ENCODE measurements at places on chromosomes 5 and 9.

- DNase-seq = no peak
These were observed 230.3 kb downstream of the CRB2 start for GRCh38 chr9:123586275-123586674.

GRCh38 chr5:9529041-9529480 lies 16.8 kb downstream of the SEMA5A start:
- no peak for DNase-seq

GRCh38 chr5:27414099-27414498 lies 375.7 kb upstream of the CDH9 start:
- DNase-seq = no peak

GRCh38 chr9:34588671-34589635 lies 571 bp downstream of the CNTFR start:
- DNase-seq = no peak

GRCh38 chr9:108889649-108890067 lies 27.6 kb downstream of the ACTL7A start:
- peak; percentile 48 for DNase-seq

DNA sequence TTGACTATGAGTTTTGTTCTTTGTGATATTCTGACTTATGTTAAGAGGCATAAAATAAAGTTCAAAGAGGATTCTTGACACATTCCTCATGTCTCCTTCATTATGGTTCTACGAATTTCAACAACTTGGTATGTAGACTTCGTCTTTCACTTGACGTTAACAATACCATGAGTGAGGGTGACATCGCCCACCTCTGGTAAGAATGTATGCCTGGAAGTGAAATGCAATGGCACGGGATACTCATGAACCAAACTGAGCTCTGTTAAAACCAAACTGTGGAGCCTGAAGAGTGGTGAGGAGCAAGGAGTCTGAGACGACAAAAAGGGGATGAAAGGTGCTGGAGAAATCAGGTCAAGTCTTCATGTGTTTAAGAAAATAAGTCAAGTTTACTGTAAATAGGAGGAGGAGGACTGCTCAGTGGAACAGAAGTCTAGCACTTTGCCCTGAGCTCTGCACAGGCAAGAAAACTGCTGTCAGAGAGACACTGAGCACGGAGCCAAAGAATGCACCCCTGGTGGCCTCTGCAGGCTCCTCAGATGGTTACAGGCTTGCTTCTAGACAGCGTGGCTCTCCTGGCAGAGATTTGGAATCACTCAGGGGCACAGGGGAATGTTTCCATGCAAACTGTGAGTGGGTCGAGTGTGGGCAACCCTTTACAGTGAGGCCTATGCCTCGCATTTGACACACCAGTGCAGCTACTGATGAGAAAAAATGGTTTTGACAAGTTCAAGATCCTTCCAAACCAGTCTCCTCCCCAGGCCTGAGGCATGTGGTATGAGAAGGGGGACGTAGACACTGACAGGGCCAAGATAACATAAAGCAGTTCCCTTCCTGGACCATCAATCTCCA lies 470.1 kb downstream of the IRX1 start:
- DNase-seq = no peak

- DNase-seq = no peak
These were observed 4.2 kb upstream of the RASGEF1C start for GRCh38 chr5:180213256-180213600.

GRCh38 chr5:138645778-138646575 lies 70.8 kb upstream of the HSPA9 start:
- DNase-seq = no peak

DNA sequence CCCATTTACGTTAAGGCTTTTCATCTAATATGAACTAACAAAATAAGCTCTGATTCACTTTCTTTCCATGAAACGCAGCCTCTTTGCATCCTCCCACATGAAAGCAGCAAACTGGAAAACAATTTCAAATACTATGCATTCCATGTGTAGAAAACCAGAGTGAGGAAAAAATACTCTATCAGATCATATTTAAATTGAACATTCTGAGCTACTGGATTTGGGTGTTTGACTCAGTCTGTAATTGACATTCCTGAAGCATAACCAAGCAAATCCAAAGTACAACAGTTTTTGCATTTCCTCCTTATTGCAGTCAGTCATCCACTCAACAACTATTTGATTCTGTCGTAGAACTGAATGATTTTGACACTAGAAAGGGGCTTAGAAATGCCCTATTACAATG lies 399.1 kb upstream of the NMUR2 start:
- no peak for DNase-seq

- no peak for DNase-seq
These were observed 19.4 kb downstream of the ERGIC1 start for GRCh38 chr5:172853355-172853975.

DNA sequence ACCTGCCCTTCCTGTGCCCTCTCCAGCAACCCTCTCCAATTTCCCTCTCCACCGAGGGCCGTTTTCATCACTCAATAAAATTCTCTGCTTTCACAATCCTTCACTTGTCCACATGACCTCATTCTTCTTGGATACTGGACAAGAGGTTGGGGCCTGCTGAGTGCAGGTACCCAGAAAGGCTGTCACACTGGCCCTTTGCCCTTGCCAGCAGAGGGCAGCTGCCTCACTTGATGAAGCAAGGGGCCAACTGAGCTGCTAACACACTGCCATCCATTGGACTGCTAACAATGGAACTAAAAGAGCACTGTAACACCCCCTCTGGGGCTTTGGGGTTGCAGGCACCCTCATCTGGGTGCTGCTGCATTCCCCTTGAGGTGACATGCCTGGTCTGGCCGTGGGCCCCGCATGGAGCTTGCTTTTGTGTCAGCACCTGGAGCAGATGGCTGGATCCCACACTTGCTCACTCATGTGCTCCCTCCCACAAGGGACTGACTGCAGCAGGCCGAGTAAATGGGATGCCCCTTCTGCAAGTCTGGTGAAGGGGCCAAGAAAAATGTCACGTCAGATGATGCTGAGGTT lies 308.1 kb upstream of the ADCY2 start:
- DNase-seq = no peak

- no peak for DNase-seq
These were observed 32.5 kb downstream of the RAB14 start for GRCh38 chr9:121169094-121169601.

DNA sequence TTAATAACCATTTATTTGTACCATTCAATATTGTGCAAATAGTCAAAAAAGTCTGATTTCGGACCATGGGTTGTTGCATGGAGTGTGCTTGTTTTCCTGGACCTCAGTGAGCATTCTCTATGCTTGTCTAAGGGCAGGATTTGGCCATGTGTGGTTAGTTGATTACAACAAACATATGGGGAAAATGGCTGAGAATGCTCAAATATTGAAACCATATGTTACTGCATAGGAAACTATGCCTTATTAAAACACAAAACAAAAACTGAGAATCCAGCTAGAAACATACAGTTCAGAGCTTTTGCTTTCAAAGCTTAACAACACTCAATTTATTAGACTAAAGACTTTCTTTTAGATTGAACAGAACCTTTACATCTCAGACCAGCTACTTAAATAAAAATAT lies 928.3 kb downstream of the NR2F1-AS1 start:
- DNase-seq = no peak

GRCh38 chr5:163995206-163995605 lies 489.8 kb downstream of the MAT2B start:
- no peak for DNase-seq

GRCh38 chr9:1208157-1208556 lies 158.0 kb downstream of the DMRT2 start:
- DNase-seq = peak; percentile 27

GRCh38 chr9:7394002-7394774 lies 405.4 kb downstream of the DMAC1 start:
- DNase-seq = peak; percentile 6

GRCh38 chr5:31574772-31575171 lies 42.7 kb downstream of the C5orf22 start:
- no peak for DNase-seq

GRCh38 chr9:134630393-134630790 lies 11.2 kb upstream of the COL5A1 start:
- DNase-seq = no peak

- DNase-seq = peak; percentile 2
These were observed 195.9 kb downstream of the ASTN2 start for GRCh38 chr9:117218951-117219350.

DNA sequence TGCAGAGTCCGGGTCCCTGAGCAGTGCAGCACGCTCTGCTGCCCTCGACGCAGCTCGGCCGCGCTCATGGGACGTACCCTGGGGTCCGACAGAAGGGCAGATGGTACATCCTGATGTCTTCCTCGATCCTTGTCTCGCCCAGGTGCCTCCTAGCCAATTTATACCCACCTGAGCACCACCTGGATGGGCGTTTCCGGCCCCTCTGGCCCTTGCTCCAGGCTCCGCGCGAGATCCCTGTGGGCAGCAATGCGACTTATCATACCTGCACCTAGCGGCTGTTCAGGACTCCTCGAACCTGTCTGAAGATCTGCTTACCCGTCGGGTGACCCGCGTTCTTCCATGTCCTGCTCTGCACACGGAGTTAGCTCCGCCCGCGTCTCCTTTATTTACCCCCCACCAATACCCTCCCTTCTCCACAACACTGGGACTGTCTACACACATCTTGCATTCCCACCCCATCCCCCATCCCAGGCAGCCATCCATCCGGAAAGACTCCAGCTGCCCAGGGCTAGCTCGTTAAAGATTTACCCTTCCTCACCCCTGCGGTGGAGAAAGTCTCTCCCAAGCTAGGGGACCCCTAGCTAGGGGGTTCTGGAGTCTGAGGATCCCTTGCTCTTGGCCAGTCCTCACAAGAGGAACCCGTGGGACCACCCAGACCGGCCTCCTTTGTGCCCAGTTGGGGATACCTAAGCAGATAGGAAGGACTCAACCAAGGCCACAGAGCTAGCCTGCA lies at the start of gene KIF12:
Gene KIF12, minus strand, starts transcription at position 357 of the 733 bp plus-strand sequence. Its CDS starts 16 bp downstream, at position 341.
- DNase-seq = no peak

DNA sequence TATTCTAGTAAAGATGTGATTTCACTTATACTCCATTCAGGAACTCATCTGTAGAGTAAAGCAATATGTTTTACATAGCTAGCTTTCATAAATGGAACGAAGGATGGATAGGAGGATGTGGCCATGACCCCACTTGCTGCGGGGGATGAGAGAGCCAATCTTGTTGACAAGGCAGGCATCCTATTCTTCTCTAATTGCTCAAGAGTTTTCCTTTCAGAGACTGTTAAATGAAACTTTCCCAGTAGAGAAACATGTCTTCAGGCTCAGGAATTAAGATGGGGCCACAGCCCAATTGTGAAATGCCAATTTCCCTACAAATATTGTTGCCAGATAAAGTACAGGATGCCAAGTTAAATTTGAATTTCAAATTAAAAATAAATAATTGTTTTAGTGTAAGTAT lies 196.2 kb upstream of the TUT7 start:
- no peak for DNase-seq

- no peak for DNase-seq
These were observed 11.1 kb upstream of the GLE1 start for GRCh38 chr9:128493424-128493823.

DNA sequence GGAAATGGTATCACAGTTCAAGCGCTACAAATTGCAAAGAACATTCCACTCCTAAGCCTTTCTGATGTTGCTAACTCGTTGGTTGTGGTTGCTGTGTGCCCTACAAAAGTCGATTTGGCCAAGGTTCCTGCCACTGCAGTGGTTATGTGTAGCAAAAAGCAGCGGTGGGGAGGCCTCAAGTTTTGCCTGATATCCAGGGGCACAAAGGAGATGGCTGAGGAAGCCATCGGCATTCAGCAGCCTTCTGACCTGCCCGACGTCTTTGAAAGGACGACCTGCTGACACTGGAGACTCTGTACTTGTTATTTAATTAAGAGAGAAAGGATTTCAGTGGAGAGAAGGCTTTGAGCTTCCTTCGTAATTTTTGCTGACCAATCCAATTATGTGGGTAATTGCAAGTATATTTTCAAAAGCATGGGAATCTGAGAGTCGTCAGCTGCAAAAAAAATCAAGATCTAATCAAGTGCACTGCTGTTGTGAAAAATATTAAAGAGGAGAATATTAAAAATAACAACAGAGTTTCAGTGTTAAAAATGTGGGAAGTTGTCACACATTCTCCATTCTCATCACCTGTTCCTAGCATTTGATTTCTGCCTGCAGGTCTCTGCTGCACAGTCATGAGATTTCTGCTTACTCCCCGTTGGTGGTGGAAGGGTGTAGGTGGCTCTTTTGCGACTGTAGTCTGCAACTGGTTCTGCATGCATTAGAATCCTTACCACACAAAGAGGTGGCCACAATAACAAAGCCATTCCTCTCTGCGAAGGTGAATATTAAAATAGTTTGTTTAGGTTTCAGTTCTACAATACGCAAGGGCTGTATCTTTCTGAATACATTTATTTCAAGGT lies 319.2 kb downstream of the IRX2 start:
- no peak for DNase-seq

DNA sequence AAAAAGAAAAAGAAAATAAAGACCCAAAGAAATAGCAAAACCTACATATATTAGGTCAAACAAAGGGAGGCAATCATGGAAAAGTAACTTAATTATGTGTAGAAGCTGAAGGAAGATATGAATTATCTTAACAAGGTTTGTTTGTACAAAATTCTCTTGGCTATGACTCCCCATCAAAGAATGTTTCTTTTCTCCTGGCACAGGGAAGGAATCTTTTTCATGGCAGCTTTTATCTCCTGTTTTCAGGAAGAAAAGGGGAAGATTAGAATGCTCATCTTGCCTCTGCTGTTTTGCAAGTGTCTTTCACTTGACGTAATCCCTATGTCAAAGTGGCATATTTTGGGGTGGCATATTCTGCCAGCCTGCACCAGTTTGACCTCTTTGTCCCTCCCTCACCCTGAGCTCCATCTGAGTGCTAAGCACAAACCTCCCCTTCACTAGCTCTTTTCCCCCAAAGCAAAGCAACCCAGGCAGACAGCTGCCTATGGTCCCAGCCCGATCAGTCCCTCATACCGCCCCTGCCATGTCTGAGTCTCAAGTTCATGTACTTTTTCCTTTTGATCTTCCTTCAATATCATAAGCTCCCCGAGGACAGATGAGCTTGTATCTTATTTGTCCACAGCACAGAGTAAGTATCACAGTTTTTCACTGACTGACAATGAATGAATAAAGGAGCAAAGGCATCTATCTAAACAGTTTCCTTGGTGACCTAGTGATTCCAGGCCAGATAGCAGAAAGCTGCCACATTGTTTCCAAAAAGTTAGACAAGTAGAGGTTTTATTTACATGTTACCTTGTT lies 242.8 kb upstream of the ANKRD55 start:
- DNase-seq = no peak

DNA sequence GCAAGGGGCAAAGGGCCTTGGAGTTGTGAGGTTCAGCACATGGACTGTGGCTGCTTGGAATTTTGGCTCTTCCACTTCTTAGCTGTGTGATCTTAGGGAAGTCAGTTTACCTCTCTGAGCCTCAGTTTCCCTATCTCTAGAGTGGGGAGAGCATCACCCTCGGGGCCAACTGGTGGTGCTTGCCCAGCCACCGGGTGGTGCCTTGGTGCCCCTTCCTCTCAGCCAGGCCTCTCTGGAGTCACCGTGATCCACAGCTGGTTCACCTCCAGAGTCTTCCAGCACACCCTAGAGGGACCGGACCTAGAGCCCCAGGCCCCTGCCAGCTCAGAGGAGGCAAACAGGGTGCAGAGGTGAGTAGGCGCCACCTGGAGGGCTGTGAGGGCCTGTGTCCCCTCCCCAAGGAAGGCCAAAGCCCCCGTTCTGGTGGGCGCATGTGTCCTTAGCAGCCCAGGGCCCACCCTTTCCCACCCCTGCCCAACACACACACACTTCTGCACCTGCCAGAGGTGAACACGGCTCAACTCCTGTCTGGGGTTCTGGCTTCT lies 7.7 kb downstream of the ADGRD2 start:
- no peak for DNase-seq
